Nephron progenitor cell (in vitro differentiated cells): ENCODE measurements at places on chromosomes 12 and 14.

DNA sequence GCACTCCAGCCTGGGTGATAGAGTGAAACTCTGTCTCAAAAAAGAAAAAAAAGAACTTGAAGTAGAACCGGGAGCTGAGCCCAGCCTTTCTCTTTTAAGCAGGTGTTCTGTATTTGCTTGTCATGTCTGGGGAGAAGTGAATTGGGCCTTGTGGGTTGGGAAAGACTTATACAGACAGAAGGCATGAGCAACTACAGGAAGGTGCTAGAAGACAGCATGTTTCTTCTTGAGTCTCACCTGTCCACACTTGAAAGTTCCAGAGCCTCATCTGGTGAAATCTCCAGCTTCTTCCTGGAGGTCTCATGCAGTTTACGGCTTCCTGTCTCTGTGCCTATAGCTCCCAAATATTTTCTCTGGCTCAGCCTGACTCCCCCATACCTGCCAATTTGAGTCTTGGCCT is 2.5 kb downstream of the PGAM5 start:
- no peak for DNase-seq

- DNase-seq = no peak
Observed at GRCh38 chr14:59305231-59305630, 116.8 kb downstream of the DAAM1 start.

- DNase-seq = peak; percentile 37
Observed at GRCh38 chr12:132955094-132956010, 754 bp downstream of the ZNF605 start.

GRCh38 chr14:82488473-82488872 is 954.8 kb upstream of the SEL1L start:
- DNase-seq = no peak

- DNase-seq = no peak
Observed at GRCh38 chr12:77122236-77122635, 56.9 kb upstream of the E2F7 start.

GRCh38 chr12:27595231-27595642 is 71.2 kb downstream of the PPFIBP1 start:
- peak; percentile 9 for DNase-seq
